Stomach (tissue), 19 donors: ENCODE measurements at places on chromosomes 12 and 14. TPM values are rescaled to one million over a fixed set of nuclear protein-coding genes. Genes with fewer than 3 reads are reported as not detected.

SLC38A2 gene
- 88.6 TPM for polyA plus RNA-seq

LRP1-AS gene
- not detected for polyA plus RNA-seq

C12orf50 gene
- not detected for polyA plus RNA-seq

SSTR1 gene
- polyA plus RNA-seq = 1.1 TPM

KRT3 gene
- not detected for polyA plus RNA-seq

UNG gene
- 18.8 TPM for polyA plus RNA-seq

GNG2 gene
- 3.7 TPM for polyA plus RNA-seq

GRCh38 chr12:130752692-130753230 is 36.7 kb upstream of the RIMBP2 start:
- H3K4me1 ChIP-seq = peaks cover 6% of the 10 kb centered on the region
- H3K27me3 ChIP-seq = peaks cover 32% of the 10 kb centered on the region
- no peak overlapping the region for H3K4me3 ChIP-seq
- H3K36me3 ChIP-seq = no peaks in the 10 kb centered on the region
- DNase-seq = no peak

DNA sequence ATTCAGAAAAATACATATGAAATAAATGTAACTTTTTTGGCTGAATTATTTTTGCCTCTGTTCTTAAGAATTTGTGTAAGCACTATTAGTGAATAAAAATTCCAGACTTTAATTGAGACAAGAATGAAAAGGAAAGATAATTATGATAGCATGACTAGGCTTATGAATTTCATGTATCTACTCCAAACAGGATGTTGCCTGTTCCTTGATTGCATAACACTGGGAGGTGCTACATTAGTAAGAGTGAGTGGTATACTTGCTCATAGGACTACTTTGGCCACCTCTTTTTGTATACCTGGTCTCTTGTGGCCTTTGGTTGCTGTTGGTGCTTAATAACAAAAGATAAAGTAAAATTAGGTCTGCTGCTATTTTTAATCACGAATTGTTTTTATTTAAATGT is 112.8 kb downstream of the NAV3 start:
- H3K27ac ChIP-seq = no peak overlapping the region
- H3K27me3 ChIP-seq = no peaks in the 10 kb centered on the region
- no peak overlapping the region for H3K4me3 ChIP-seq
- H3K36me3 ChIP-seq = no peaks in the 10 kb centered on the region
- DNase-seq = no peak

DNA sequence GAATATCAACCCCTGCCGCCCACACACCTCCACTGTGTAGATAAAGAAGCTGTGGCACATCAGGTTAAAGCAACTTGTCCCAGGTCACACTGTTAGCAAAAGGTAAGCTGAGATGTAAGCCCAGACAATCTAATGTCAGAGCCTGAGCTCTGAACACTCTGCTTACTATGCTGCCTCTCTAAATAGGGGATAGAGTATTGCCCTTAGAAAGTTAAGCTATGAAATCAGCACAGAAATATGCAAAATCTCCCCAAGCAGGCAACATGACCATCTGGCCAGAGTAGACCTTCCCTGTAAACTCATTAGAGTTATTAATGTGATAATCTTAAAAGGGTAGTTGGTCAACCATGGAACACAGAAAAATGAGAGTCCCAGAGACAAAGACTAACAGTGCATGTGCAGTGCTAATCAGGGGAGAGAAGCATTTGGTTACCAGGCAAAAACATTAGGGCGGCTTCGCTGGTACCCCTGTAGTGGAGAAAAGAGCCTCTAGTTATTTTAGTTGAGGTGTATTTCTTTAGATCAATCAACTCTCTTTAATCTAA is 171.0 kb downstream of the BTG1 start:
- no peaks in the 10 kb centered on the region for H3K36me3 ChIP-seq
- no peaks in the 10 kb centered on the region for H3K4me1 ChIP-seq
- no peaks in the 10 kb centered on the region for H3K27me3 ChIP-seq
- H3K4me3 ChIP-seq = no peak overlapping the region

GRCh38 chr12:104521731-104522130 is 65.0 kb downstream of the CHST11 start:
- H3K4me1 ChIP-seq = peaks cover 36% of the 10 kb centered on the region
- no peak overlapping the region for H3K4me3 ChIP-seq
- no peaks in the 10 kb centered on the region for H3K27me3 ChIP-seq
- no peak overlapping the region for H3K27ac ChIP-seq

- no peaks in the 10 kb centered on the region for H3K4me1 ChIP-seq
- no peaks in the 10 kb centered on the region for H3K36me3 ChIP-seq
- H3K27me3 ChIP-seq = no peaks in the 10 kb centered on the region
- H3K4me3 ChIP-seq = no peak overlapping the region
Observed at GRCh38 chr12:87870493-87871460, 158.4 kb downstream of the C12orf50 start.

GRCh38 chr12:65923228-65923627 is 98.9 kb downstream of the HMGA2 start:
- DNase-seq = no peak
- no peak overlapping the region for H3K4me3 ChIP-seq
- no peak overlapping the region for H3K27ac ChIP-seq
- H3K27me3 ChIP-seq = no peaks in the 10 kb centered on the region
- no peaks in the 10 kb centered on the region for H3K36me3 ChIP-seq

- no peaks in the 10 kb centered on the region for H3K4me1 ChIP-seq
- H3K4me3 ChIP-seq = no peak overlapping the region
- DNase-seq = peak; percentile 66
- no peaks in the 10 kb centered on the region for H3K36me3 ChIP-seq
Observed at GRCh38 chr12:124847113-124848074, 16.3 kb downstream of the SCARB1 start.

DNA sequence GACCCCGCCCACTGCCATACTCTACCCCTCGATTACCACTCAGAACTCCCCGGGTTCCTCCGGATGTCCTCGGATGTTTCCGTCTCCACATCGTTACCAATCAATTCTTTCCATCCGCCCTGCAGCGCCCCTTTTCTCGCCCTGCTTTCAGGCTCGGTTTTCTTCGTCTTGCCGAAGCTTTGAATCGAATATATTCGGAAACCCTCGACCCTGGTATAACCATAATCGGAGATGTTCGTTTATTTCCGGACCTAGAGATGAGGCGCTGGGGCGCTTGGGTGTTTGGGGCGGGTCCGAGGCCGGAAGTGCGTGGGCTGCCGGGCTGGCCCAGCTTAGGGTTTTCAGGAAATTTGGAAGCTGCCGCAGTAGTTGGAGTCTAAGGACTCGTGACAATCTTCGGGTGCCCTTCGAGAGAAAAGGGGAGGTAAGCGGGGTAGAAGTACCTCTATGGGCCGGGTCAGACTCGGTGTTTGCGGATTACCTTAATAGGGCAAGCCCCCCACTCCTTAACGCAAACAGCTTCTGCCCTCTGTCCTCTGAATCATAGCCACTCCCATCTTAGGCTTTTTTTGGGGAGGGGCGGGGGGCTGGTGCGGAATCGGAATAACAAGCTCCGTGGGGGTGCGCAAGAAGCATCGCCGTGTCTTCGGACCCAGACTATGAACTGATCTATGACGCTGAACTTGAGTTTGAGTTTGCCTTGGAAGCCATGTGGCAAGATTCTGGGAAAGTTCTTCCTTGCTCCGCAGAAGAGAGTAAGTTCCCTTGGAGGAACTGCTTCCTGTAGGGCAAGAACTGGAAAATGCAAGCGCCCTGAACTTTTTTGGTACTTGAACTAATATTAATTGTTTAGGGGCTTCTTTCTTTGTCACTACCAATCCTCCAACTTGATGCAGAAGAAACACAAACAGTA is at the start of gene C14orf119:
Gene C14orf119 (plus strand): TSS at position 310 of the 913 bp plus-strand sequence. CDS start 2,154 bp downstream, outside the sequence.
- H3K4me3 ChIP-seq = peak within 1 kb of the TSS; percentile 67
- H3K27ac ChIP-seq = peak within 1 kb of the TSS; percentile 99
- no peaks in the 10 kb centered on the region for H3K27me3 ChIP-seq
- peak; percentile 100 for DNase-seq
